ENCODE measurements at places on chromosomes 12 and 14.

DNA sequence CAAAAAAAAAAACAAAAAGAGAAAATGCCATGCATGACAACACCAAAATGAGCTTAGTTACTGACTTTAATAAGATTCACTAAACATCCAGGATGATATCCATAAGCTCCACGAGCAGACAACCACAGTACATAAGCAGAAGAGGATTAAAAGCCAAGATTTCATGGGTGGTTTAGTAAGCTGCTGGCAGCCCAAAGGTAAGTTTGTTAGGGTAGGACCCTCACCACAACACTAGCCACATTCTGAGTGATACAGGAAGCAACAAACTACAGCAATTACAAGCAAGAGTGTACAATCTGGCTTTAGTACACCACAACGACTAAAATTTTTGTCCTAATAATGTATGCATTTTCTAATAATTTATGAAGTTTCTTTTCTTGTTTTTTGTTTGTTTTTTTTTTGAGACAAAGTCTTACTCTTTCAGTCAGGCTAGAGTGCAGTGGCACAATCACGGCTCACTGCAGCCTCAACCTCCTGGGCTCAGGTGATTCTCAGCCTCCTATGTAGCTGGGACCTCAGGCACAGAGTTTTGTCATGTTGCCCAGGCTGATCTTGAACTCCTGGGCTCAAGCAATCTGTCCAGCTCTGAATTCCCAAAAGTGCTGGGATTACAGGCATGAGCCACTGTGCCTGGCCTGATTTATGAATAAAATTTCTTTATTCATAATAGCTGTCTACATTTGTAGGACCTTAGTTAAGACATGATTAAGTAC is 221.4 kb downstream of the MED13L start:
- no peak for DNase-seq

- DNase-seq: no peak
Observed at GRCh38 chr12:121949648-121950397, 31.4 kb downstream of the CFAP251 start.

DNA sequence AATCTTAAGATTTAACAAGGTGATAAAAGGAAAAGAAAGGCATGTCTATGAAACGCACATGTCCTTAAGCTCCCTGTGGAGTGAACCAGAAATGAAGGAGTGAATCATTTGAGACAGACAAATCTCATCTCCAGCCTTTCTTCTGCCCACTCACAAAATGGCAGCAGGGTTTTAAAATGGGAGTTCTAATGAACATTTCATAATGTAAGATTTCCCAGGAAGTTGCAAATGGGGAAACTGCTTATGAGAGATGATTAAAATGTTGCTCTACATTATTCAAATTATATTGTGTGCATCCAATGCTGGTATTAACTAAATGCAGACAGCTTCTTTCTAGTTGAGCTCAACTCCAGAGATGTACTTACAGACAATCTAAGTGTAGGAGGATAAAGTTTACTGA is 76.7 kb downstream of the BCAT1 start:
- DNase-seq: no peak

GRCh38 chr12:41605545-41606305 is 417.6 kb downstream of the PDZRN4 start:
- no peak for DNase-seq

DNA sequence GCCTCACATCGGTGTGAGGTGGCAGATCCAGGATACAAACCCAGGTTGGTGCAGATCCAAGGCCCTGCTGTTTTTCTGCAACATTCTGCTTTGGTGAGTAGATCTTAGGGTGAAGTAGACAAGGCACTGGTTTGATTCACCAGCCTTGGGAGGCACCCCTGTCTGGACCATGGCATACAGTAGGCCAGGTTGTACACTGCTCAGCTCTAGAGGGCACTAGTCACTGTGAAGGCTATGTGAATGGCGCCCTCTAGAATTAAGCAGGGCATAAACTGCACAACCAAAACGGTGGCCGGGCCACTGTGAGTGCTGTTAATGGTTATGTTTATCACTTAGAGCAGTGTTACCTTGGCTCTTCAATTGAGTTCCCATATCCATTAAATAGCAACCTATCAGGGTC is 280.6 kb upstream of the PWP1 start:
- DNase-seq: peak; percentile 37

DNA sequence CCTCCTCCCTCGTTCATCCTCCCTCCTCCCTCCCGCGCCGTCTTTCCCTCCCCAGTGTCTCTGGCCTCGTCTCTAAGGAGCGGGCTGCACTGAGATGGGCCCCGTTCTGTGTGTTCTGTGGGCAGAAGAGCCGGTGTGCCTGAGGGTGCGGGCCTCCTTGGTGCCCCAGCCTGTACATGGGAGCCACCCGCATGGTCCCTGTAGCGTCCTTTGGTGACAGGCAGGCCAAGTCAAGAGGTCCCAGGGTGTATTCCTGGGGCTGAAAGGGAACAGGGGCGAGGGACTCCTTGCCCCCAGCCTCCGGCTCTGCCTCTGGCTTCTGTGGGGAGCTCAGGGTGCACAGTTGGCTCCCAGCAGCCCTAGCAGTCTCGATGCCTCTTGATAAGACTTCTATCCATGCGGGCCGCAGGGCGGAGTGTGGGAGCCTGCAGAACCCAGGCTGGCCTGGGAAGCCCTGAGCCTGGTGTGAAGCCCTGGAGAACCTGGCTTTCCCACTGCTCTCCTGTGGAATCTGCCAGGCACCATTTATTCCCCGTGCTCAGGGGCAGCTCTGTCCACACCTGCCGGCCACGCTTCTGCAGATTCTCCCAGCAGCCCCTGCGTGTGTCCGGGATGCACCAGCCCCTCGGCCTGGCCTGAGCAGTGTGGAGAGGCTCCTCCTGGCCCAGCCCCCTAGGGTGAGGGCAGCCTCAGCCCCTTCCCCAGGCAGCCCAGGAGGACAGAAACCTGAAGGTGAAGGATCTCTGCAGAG is 181.3 kb downstream of the KIF26A start:
- DNase-seq: no peak

GRCh38 chr12:5177096-5177495 is 133.4 kb downstream of the KCNA5 start:
- DNase-seq: no peak

- no peak for DNase-seq
Observed at GRCh38 chr12:122880155-122880667, 15.7 kb downstream of the VPS37B start.
